ENCODE measurements at places on chromosomes 2 and 18.

GRCh38 chr2:120566331-120567035 lies 169.2 kb upstream of the GLI2 start:
- DNase-seq = peak; percentile 43

- DNase-seq = no peak
These were observed 1604.8 kb upstream of the ZEB2 start for GRCh38 chr2:146124741-146125140.

GRCh38 chr2:236511266-236511665 lies 58.4 kb upstream of the ACKR3 start:
- DNase-seq = no peak

DNA sequence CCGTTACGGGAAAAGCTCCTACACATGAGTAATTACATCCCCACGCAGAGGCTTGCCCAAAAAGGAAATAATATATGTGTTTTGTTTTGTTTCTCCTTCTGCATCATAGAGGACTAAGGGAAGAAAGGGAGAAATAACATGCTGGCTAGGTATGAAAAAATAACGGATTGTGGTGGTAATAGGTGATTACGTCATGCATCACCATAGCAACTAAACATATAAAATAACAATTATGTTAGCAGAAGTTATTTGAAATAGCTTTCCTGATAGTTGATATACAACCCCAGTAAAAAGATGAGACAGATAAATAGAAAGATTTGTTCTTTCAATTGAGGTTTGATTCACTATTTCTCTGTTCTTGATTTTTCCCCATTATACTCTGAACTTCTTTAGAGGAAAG lies 518.0 kb downstream of the ZNF516 start:
- peak; percentile 45 for DNase-seq

GRCh38 chr2:120949027-120949956 lies 213.6 kb downstream of the GLI2 start:
- no peak for DNase-seq

Measured in AG20443 (cell line).